ENCODE measurements at places on chromosomes 6 and 20.

DNA sequence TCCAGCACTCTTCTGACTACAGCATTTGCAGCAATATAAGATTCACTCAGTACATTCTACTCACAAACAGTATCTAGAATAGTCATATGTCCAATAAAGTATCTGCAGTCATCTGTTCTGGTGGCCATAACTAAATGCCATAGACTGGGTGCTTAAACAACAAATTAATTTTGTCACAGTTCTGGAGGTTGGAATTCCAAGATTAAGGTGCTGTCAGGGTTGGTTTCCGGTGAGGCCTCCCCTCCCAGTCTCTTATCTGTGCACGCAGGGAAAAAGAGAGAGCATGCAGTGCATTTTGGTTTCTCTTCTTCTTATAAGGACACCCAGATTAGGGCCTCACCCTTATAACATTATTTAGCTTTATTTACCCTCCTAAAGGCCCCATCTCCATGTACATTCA lies 21.3 kb upstream of the NUS1 start:
- no peak for DNase-seq

GRCh38 chr6:39228992-39229767 lies at the start of gene KCNK5:
Gene KCNK5 (minus strand): TSS chr6:39229475. CDS start chr6:39229111, 364 bp downstream.
- DNase-seq = peak; percentile 54

- DNase-seq = no peak
These were observed 36.7 kb downstream of the HUS1B start for GRCh38 chr6:620166-620565.

DNA sequence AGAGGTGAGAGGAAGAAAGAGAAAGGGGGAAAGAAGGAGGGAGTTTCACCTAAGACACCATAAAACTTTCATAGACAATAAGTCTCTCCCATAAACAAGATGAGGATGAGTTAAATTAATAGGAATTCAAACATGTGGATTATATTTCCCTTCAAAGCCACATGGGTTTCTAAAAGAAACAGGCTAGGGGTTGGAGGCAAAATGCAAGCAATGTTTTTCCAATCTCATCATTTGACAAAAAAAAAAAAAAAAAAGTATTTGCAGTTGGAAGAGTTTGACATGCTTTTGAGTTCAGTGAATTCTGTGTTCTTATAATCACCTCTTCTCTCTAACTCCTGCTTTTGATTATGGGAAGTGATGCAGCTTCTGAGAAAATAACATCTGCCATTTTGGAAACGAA lies 286.5 kb upstream of the PRND start:
- DNase-seq = no peak

DNA sequence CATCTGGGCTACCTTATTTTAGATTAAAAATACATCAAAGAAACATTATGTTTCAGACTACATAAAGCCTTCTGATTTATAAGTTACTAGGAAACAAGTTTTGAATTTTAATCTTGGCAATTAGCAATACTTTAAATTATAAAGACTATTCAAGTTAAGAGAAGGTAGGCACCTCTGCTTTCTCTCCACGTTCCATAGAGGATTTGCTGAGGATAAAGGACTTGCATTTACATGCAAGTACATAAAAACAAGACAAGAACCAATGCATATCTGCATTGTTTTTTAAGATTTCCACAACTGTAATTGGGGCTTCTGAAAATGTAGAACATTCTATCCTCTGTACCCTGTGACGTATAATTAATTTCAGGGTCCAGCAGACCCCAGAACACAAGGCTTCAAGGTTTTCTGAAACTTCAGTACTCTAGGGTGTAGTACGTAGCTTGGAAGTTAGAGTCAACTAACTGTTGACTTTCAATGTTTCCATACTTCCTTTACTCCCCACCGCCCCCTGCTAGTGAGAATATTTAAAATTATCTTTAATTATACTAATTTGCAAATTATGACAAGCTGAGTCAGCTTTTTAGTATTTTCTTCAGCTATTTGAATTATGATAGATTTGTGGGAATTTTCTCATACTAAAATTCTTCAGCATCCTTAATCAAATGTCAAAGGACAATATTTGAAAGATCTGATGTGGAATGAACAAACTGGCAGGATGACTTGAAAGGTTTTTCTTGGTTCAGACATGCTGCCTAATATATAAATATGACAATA lies 82.8 kb downstream of the PKIB start:
- DNase-seq = no peak

GRCh38 chr6:3782876-3783832 lies 31.6 kb upstream of the PXDC1 start:
- no peak for DNase-seq

DNA sequence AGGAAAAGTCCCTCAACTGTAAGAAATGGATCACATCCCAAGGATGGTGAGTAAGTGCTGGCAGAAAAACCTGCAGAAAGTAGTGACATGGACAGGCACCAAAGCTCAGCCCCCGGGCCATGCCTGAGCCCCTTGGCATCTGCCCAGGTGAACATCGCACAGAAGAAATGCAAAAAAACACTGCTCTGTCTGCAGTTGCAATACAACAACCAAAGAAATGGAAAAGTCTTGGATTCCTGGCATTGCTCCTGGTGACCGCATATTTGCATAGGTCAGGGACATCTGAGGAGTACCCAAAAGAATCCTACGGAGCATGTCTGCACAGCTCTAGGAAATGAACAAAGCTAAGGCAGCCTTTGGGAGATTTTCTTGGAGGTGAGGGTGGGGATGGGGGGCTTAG lies 63.1 kb upstream of the PTPRT start:
- DNase-seq = no peak

- DNase-seq = no peak
These were observed 12.8 kb downstream of the RBCK1 start for GRCh38 chr20:420721-421574.

GRCh38 chr6:13302291-13302690 lies 26.0 kb downstream of the TBC1D7 start:
- no peak for DNase-seq

GRCh38 chr6:10084111-10084986 lies 330.5 kb downstream of the TFAP2A start:
- peak; percentile 95 for DNase-seq

- DNase-seq = no peak
These were observed 177.9 kb downstream of the KIF16B start for GRCh38 chr20:16395366-16395765.

DNA sequence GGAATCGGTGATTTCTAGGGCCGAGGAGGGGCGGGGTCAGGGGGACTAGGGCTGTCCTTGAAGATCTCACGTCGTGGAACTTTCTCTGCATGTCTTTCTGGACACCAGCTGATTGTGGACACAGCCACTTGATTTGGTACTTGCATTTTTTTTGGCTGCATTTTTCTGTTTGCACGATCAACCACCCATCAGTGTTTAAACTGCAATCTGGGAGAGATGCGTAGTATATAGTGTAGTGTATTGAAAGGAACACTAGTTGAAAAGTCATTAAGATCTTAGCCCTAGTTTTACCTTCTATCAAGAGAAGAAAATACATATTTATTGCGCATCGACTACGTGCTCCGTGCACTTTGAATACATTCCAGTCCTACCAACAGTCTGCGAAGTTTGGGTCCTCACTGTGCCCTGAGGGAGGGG lies 657 bp downstream of the NT5DC1 start:
- DNase-seq = no peak

DNA sequence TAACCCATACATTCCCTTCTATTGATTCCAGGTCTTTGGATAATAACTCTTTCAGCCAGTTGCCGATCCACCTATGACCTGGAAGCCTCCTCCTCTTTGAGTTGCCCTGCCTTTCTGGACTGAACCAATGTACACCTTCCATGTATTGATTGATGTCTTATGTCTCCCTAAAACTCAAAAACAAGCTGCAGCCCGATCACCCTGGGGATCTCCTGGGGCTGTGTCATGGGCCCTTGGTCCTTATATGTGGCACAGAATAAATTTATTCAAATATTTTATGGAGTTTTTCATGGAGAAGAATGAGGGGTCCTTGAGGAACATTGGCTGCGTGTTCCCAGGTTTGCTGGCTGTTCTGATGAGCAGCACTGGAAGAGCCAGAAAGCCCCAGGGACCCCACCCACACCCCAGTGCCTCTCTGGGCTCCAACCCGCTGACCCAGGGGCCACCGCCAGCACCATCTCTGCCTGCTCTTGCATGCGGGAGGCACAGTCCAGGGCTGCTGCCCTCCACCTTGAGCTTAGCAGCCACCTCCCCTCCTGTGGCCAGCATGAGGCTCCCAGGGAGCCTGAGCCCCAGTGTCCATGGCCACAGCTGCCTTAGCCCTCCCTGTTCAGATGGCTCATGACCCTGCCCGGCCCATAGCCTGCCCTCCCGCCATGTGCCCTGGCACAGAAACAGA lies 36.5 kb upstream of the CST7 start:
- DNase-seq = no peak

- DNase-seq = no peak
These were observed 6.7 kb downstream of the SNAI1 start for GRCh38 chr20:49989234-49990065.

DNA sequence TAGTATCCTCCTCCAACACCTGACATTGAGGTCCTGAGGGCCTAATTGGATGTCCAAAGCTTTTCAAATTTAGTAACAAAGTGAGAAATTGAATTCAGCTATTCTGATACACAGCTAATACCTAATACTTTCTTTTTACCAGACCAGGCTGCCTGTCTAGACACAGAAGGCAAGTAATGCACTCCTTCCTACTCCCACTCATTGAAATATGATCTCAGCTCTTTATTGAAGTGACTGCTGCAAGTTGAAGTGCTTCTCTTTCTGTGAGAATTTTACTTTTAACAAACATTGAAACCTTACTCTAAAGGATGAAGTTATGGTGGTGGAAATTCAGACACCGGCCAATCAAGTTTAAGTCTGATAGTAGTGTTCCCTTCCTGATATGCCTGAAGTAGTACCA lies 90.8 kb upstream of the OGFRL1 start:
- peak; percentile 45 for DNase-seq

DNA sequence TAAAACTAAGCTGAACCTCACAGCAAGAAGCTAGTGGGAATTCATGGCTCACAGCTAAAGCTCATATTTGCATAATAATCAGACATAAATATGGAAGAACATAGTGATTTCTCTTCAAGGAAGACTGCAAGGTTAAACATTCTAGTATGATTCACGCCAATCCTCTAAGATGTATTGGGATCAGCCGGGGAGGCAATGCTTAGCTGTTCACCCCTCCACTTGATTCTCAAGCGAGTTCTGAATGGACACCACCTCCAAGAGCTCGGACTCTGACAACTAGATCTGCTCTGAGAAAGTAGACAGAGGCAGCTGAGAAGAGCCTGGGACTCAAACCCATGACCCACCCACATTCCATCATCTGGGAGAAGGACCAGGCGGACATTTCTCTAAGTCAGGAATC lies 118.4 kb upstream of the EDN1 start:
- DNase-seq = no peak

DNA sequence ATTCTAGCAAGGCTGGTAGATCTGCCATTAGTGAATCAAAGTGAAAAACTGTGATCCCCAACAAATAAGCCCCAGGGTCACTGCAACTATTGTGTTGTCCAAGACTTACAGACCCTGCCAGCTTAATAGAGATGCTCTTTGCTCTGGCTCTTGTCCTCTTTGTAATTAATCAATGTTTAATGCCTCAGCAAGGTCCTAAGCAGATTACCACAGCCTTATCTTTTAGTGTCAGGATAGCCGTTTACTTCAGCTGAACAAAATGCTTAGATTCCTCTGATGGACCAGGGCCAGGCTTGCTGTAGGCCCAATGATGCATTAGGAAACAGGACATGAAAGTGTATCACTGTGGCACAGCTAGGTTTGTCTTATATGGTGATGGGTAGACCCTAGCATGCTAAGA lies 353.3 kb downstream of the HACE1 start:
- DNase-seq = no peak

DNA sequence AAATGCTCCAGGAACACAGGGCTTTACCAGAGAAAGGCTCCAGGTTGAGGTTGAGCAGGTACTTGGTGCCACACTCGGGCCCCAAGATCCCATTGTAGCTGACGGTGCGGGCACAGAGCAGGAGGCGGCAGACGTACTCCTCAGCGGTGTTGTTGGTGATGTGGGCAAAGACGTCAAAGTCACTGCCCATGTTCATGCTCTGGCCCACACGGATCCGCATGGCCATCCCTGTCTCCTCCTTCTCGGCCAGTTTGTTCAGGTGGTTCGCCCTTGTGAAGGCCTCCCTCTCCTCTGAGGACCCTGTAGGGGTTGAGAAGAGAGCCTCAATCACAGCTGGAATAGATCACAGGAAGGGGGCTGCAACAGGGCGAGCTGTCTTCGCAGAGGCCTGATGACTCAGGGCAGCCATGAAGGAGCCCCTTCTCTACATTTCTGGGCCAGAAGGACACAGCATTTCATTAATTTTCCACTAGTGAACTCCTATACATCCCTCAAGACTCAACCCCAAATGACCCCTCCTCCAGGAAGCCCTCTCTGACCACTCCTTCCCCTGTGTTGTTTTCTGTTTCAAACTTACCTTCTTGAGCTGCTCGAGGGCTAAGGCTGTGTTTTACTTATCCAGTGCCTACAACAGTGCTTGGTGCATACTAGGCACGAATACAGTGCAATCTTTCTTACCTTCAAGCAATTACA lies 26.8 kb downstream of the TGM2 start:
- DNase-seq = no peak

GRCh38 chr20:63409834-63410435 lies 48.8 kb upstream of the CHRNA4 start:
- no peak for DNase-seq

- DNase-seq = no peak
These were observed 424.8 kb downstream of the QKI start for GRCh38 chr6:163839296-163839695.

GRCh38 chr20:10217721-10218410 lies 764 bp upstream of the SNAP25 start:
- peak; percentile 63 for DNase-seq

GRCh38 chr6:27669295-27669623 lies 196.4 kb upstream of the ZNF184 start:
- no peak for DNase-seq

- peak; percentile 42 for DNase-seq
These were observed 9.2 kb downstream of the PDCD2 start for GRCh38 chr6:170575250-170575649.

- peak; percentile 57 for DNase-seq
These were observed 15.5 kb upstream of the ZFP57 start for GRCh38 chr6:29696147-29697125.

GRCh38 chr6:53692172-53692571 lies 26.6 kb upstream of the KLHL31 start:
- no peak for DNase-seq

DNA sequence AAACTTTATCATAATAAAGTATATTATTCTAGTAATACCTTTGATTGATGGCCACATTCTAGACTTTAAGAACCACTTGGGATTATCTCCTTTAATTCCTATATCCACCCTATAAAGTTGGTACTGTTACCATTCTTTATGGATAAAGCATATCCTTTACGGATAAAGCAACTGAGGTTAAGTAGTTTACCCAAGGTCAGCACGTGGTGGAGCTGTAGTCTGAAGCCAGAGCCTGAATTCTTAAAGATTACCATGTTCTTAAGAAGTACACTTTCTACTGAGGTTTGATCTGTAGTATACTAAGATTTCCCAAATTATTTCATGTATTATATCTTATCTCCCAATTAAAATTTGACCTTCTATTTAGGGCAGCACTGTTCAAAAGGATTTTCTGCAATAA lies 3.0 kb upstream of the NCOA7 start:
- DNase-seq = peak; percentile 27

Measured in epithelial cell of esophagus (primary cell).